ENCODE measurements at places on chromosomes 13 and 19.

- DNase-seq, result no peak
Measured at GRCh38 chr19:5588441-5588840, 20.7 kb upstream of the TINCR start.

DNA sequence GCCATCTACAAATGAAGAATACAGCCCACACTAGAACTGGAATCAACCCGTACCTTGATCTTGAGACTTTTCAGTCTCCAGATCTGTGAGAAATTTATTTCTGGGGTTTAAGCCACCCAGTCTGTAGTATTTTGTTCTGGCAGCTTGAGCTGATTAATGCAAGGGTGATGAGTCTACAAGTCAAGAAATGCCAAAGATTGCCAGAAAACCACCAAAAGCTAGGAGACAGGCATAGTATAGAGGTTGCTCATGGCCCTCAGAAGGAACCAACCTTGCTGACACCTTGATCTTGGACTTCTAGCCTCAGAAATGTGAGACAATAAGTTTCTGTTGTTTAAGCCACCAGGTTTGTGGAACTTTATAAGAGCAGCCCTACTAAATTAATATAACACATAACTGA is 428.2 kb upstream of the KLF12 start:
- DNase-seq, result no peak

DNA sequence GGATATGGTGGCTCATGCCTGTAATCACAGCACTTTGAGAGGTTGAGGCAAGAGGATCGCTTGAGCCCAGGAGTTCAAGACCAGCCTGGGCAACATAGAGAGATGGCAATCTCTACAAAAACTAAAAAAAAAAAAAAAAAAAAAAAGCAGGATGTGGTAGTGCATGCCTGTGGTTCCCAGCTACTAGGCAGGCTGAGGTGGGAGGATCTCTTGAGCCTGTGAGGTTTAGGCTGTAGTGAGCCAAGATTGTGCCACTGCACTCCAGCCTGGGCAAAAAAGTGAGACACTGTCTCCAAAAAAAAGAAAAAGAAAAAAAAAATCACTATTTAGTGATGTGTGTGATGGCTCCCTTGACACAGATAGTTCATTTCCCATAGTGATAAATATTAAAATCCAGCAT is 365.0 kb upstream of the NBEA start:
- DNase-seq, result no peak

- DNase-seq, result no peak
Measured at GRCh38 chr19:8528500-8528899, 14.5 kb upstream of the ZNF414 start.

DNA sequence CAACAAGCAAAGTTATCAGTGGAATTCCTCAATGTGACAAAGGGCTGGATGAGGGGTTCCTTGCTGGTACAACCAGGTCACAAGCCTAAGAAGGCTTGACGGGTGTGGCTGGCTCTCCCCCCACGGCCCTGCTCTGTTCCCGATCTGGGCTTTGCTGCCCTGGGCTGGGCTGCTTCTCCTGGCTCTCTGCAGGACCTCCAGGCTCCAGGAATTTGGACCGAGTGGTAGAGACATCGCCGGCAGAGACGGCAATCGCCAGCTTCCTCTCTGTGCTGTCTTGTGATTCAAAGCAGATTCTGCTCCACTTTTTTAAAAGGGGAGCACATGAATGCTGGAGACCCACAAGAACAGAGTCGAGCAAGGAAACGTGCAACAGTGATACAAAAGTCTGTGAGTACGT is at the start of gene SERPINE3:
Gene SERPINE3 (plus strand): TSS at position 338 of the 400 bp plus-strand sequence. CDS start 1,401 bp downstream, outside the sequence.
- no peak for DNase-seq

DNA sequence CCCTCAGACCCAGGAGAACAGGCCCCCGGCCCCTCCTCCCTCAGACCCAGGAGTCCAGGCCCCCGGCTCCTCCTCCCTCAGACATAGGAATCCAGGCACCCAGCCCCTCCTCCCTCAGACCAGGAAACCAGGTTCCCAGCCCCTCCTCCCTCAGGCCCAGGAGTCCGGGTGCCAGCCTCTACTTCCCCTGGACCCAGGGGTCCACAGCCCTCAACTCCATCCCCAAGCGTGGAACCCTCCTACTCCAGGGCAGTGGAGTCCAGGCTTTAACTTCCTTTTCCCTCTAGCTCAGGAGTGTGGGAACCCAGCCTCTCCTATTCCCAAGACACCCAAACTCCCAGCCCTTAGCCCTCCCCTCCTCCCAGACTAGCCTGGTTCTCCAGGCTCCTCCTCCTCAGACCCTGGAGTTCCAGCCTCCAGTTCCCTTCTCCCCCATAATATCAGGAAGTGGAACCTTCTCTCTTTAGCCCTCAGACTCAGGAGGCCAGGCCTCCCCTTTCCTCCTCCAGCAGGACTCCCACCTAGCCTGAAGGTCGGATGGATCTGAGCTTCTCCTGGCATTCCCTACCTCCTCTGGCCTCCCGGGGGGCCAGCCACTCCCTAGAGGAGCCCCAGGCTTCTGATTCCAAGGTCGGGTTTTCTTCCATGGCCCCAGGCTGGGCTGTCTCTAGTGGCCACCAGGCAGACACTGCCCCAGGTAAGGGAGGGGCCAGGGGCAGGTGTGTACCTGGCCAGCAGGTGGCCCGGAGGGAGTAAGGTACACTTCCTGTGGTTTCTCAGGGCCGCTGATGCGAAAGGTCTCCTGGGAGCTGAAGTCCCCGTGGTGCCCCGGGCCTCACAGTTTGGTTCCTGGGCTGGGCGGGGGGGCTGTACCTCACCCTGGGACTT is at the start of gene TMC4:
Gene TMC4 (minus strand): TSS at position 690 of the 888 bp plus-strand sequence. CDS start 43 bp downstream, at position 647.
- DNase-seq, result no peak

- DNase-seq, result no peak
Measured at GRCh38 chr19:5681391-5682106, 722 bp downstream of the HSD11B1L start.

GRCh38 chr19:1281569-1282287 is 3.9 kb upstream of the EFNA2 start:
- DNase-seq, result no peak

GRCh38 chr19:28882818-28883217 is 330.1 kb downstream of the UQCRFS1 start:
- DNase-seq, result no peak

GRCh38 chr19:18109733-18110608 is 12.4 kb downstream of the MAST3 start:
- no peak for DNase-seq

DNA sequence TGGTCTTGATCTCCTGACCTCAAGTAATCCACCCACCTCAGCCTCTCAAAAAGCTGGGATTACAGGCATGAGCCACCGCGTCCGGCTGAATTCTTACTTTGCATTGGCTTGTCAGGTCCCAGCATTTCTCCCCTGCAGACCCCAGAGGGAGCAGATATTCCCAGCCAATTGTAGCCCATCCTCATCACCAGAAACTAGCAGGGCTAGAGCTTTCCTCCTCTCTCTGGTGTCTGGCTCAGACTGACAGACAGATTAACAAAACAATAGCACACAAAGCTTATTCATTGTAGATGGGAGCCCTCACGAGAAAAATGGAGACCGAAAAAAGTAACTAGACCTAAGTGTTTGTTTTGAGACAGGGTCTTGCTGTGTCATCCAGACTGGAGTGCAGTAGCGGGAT is 7.5 kb upstream of the MPV17L2 start:
- no peak for DNase-seq

DNA sequence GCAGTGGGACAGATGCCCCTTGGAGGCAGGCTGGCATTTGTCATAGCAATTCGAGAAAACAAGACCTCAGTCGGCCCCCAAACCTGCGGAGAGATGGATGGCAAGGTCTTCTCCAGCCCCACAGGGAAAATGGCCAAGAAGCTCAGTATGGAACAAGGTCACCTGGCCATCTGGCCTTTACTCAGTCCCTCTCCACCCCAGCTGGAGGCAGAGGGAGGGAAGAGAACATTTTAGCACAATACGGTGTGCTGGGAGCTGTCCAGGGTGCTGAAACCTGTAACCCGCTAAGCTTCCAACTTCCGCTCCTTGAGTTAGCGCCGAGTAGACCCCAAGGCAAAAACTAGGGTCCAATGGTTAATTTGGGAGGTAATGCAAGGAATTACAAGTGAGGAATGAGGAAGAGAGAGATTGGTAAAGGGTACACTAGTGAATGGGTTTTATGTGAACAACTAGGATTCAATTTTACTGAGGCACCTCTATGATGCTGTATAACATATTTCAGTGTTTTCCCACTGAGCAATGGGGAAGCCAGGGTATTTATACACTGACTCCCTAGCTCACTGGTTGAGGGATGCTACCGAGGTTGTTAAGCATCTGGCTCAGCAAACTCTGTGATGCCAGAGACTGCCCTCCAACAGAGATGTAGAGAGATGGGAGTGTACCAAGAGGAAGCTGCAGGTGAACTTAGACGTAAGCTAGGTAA is 64.3 kb downstream of the CACNA1A start:
- no peak for DNase-seq

DNA sequence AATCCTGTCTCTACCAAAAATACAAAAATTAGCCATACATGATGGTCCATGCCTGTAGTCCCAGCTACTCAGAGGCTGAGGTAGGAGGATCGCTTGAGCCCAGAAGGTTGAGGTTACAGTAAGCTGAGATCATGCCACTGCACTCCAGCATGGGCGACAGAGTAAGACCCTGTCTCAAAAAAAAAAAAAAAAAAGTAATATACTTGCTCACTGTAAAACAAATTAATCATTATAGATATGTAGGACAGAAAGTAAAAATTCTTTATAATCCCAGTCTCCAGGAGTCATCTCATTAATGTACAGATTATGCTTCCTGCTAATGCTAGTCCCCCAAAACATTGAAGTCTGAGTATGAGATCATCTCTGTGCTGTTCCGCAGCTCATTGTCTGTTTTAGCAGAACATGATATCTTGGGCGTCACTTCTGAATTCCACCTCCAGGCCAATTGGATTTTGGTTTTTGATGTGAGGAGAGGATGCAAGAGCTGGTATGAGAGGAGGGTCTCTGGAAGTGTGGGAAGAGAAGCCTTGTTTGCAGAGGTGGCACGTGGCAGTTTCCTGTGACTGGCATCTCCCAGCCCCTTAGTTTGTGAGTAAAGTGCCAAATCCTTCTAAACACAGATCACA is 75.4 kb upstream of the NPAS1 start:
- DNase-seq, result no peak

DNA sequence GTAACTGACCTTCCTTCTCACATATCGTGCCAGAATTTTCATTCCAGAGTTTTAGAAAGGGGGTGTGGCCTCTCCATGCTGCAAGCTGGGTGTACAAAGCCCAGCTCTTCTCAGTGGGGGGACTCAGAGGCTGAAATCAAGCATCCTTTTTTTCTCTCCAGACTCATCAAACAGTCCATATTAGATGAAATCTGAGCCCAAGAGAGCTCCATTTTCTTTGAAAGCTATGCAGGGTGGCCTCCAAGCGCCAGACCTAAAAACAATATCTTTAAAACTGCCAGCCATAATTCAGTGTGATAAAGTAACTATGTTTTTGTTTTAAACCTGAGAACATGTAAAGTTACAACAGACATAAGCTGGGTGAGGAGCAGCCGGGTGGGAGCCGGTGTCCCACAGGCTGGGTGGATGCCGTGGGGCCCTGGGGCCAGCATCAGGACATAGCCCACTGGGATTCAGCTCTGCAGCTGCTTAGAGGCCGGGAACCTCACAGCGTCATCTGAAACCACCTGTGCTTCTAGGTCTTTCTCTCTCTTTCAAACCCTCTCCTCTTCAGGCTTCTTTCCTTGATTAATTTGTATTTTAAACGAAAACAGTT is 249.2 kb downstream of the ZNF536 start:
- DNase-seq, result no peak

DNA sequence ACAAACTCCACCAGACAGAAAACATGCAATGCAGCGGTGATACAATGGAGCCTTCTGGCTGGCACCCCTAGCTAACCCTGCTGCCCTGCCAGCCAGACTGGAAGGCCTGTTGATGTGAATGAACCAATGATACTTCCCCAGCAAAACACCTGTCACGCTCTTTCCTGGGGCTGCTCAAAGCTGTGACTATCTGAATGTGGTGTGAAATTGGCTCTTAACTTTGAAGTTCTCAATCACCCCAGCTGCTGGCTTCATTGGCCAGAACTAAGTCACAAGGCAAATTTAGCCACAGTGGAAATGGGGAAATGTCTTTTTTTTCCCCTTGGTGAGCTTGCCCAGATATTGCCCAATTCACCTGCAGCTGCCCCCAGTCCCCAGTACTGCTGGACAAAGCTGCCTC is 147.3 kb downstream of the SLC7A1 start:
- no peak for DNase-seq

GRCh38 chr13:62704875-62705274 is 1289.2 kb upstream of the PCDH20 start:
- no peak for DNase-seq

- DNase-seq, result no peak
Measured at GRCh38 chr19:56133858-56134653, 7.0 kb upstream of the ZNF444 start.

- no peak for DNase-seq
Measured at GRCh38 chr13:73519396-73520116, 460.8 kb downstream of the KLF5 start.

DNA sequence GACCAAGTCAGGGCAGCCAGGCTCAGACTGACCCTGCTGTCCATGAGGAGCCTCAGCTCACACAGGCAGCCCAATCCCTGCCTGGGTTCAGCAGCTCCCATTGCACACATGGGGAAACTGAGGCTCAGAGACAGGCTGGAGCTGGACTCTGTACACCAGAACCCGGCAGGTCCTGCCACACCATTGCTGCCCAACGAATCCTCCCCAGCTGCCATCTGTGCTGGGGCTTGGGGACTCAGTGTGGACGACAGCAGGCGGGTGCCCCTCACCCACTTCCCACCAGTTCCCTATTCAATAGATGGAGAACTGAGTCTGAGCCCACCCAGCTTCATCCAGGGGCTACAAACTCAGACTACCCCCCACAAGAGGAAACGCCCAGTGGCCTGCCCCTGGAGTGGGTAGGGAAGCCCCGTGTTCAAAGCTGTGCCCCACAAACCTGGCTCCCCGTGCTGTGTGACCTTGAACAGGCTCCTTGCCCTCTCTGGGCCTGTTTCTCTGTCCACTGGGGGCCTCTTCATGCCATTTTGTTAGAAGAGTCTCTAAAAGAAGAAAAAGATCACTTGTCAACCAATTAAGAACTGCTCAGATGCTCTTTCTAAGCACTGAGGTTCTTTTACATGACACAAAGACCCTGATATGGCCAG is 50.8 kb downstream of the AP1M1 start:
- no peak for DNase-seq

- no peak for DNase-seq
Measured at GRCh38 chr13:39970177-39970846, 314.9 kb downstream of the COG6 start.

DNA sequence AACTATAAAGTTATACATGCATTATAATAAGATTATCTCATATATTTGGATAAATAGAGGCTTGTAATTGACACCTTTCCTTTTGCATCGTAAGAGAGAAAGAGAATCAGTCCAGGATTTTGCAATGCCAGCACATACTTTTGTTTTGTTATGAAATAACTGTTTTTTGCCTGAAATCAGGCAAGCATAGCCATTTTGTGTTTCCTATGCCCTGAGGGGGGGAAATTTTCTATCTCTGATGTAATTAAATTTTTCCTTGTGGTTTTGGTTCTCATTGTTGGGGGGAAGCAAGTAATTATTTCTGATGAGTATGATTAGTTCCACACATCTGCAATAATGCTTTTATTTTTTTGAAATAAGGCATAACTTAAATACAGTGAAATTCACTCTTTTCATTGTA is 229.4 kb downstream of the NDFIP2 start:
- DNase-seq, result no peak

- DNase-seq, result no peak
Measured at GRCh38 chr13:52779103-52779502, 39.5 kb upstream of the CNMD start.

Measured in activated CD8-positive, alpha-beta memory T cell treated with anti-CD3 and anti-CD28 coated beads for 1 hour (primary cell).